ENCODE measurements at places on chromosomes 2 and 18.

DNA sequence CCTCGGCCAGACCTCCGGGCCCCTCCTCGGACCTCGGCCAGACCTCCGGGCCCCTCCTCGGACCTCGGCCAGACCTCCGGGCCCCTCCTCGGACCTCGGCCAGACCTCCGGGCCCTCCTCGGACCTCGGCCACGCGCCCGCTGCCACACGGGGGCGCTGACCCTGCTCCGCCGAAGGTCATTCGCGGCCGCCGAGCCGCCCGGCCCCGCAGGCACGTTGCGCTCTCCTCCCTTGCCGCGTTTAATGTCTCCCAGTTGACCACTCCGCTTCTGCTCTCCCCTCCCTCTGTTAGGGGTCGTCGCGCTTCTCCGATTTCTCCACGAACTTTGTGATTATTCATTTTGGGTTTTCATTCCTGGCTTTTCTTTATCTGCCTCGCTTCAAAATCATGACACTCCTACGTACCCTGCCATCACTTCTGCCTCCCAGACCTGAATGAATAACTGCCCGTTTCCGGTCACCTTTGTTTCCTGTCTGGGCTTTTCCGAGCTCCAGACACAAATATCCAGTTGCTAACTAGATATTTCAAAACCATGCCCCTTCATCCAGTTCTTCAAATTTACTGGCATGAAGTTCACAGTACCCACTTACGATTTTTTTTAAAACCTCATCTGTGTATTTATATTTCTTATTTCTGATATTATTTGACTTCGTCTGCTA lies 14.8 kb upstream of the COLEC12 start:
- no peak for DNase-seq

- no peak for DNase-seq
Measured at GRCh38 chr2:7022492-7023385, 105.5 kb downstream of the RNF144A start.

DNA sequence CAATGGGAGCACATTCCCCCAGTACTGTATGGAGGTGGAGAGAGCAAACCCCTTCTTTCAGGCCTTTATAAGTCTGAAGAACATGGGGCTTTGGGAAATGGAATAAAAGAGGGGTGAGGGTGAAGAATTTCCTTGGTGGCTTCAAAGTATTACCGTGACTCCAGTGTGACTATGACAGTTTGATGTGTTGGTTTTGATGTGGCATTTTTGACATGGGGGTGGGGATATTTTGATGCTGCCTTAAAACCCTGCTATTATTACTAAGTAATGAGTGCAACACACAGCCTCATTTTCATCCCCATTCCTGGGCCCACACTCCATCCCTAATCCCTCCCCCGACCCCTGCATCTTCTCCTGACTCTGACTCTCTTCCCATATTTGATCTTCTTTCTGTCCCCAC lies 23.6 kb downstream of the QPCT start:
- no peak for DNase-seq

GRCh38 chr2:212956665-212957607 lies 194.5 kb downstream of the IKZF2 start:
- no peak for DNase-seq

GRCh38 chr2:151862700-151863099 lies 34.5 kb upstream of the ARL5A start:
- DNase-seq = no peak

DNA sequence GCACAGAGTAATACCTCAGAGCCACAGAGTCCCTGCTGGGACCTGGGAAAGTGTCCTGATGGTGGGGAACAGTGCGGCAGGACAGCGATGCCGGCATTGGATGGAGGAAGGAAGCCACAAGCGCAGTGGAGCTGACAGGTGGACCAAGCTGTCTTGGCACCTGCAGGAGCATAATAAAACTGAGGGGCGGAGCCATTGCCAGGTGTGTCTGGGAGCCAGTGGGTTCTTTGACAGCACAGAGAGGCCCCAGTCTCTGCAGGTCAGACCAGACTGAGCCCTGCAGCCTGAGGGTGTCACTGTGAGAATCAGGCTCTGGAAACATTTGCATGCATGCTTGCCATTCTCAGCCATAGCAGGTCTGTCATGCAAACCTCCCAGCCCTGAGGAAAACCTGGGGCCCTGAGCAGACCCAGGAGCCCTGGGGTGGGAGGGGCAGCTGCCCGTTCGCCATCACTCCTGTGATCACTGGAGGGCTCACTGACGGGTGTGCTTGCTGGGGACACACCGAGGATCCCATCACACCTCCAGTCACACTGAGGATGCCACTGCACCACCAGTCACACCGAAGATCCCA lies 210.5 kb upstream of the HDAC4 start:
- no peak for DNase-seq

DNA sequence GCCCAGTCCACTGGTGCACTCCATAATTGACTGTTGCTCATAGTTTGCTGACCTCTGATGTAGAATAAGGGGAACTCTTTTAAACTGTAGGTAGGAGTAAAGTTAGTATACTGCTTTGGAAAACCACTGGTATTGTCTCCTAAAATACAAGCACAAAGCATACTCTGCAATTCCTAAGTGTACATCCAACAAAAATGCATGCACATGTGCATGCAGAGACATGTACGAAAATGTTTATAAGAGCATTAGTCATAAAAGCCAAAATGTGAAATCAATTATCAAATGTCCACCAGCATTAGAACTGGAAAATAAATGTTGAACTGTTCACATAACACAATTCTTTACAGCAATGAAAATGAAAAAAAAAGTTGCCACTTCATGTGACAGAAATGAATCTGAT lies 39.8 kb upstream of the DDX18 start:
- DNase-seq = no peak

DNA sequence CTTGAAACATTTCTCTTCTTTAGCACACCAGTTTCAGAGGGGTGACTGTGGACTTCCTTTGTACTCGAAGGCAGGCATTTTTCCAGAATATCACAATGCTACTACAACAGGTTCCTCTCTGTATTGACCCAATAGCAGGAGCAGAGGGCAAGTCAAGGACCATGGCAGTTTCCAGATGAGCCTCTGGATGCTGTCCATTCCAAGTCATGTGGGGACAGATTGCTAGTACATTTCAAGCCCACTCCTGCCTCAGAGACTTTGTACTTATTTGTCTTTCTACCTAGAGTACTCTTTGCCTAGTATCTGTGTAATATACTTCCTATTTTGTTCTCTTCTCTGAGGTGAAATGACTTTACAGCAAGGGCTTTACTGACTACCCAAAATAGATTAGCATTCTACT lies 373.9 kb downstream of the PIK3C3 start:
- no peak for DNase-seq

- no peak for DNase-seq
Measured at GRCh38 chr18:39523281-39523680, 1957.7 kb upstream of the CELF4 start.

DNA sequence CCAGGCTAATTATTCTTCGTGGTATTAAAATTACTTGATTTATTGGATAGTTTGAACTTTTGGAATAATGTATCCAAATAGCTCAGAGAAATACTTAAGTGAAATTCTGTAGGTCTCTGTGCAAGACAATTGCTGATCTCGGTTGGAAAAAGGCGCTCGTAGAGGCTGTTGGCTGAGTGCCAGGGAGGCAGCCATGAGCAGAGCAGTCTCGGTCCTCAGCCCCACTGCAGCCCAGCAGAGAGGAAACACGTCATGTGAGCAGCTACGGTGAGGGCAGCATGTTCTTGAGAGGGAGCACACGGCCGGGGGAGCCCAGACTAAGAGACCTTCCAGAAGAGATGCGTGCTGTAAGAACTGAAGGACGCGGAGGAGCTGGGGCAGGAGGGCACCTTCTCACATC lies 42.5 kb downstream of the DCDC2C start:
- no peak for DNase-seq

GRCh38 chr2:213848631-213849030 lies 562.2 kb upstream of the VWC2L start:
- DNase-seq = no peak

- no peak for DNase-seq
Measured at GRCh38 chr2:216796115-216796840, 63.6 kb downstream of the TNP1 start.

GRCh38 chr18:55466789-55467188 lies 121.2 kb downstream of the TCF4 start:
- no peak for DNase-seq

GRCh38 chr2:150174971-150175421 lies 312.5 kb downstream of the RND3 start:
- no peak for DNase-seq

GRCh38 chr18:28065031-28065792 lies 111.7 kb downstream of the CDH2 start:
- DNase-seq = no peak

- no peak for DNase-seq
Measured at GRCh38 chr2:235713189-235713588, 219.3 kb downstream of the AGAP1 start.

GRCh38 chr18:40565805-40566509 lies 1389.1 kb upstream of the PIK3C3 start:
- DNase-seq = no peak

DNA sequence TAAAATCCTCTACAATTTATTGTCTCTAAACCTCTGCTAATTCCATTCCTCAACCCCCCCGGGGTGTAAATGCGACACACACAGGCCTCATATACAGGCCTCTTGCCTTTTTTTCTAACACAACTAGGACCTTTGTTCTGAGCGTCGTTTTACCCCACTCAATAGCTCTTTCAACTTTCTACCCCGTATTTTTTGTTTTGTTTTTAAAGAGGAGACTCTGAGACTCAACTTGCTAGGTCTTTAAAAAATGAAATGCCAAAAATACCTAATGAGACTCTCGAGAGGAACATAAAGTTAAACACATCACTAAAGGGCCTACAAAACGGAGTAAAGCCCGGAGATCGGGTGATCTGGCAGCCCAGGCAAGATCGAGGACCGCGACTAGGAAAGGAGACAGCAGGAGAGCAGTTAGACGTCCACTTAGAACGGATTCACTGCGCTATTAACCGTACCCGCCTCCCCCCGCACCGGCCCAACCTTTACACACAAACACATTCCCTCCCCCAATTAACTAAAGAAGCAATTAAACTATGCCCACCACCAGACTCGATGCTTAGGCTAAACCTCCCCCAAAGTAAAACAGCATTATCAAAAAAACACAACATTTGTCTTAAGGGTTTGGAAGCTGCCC lies 1.7 kb downstream of the TRIP12 start:
- no peak for DNase-seq

- no peak for DNase-seq
Measured at GRCh38 chr2:168241208-168241607, 6.2 kb downstream of the STK39 start.

DNA sequence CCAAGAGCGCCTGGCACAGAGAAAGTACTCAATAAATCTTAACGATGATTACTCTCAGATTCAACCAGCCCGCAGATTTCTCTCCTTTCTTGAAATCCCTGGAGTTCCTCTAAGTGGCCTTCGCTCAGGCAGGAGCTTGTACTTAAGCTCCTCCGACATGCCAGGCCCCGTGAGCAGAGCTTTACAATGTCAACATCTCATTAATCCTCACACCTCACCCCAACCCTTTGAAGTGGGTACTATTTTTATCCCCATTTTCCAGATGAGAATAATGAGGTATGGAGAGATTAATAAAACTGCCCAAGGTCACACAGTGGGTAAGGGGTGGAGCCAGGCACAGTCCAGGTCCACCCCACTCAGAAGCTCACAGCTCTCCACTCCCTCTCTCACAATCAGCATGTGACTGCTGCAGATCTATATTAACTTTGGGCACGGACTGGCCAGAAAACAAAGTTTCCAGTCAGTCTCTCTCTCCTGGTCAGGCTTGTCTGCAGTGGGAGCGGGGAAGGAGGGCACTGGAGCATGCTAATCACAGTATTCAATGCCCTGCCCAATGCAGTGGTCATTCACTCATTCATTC lies 18.0 kb downstream of the DNMT3A start:
- no peak for DNase-seq

Measured in NCI-H1930 (cell line).